ENCODE measurements at places on chromosomes 12 and 14.
A peak's percentile ranks its signal among the peaks of the same experiment; 100 is the strongest.

DNA sequence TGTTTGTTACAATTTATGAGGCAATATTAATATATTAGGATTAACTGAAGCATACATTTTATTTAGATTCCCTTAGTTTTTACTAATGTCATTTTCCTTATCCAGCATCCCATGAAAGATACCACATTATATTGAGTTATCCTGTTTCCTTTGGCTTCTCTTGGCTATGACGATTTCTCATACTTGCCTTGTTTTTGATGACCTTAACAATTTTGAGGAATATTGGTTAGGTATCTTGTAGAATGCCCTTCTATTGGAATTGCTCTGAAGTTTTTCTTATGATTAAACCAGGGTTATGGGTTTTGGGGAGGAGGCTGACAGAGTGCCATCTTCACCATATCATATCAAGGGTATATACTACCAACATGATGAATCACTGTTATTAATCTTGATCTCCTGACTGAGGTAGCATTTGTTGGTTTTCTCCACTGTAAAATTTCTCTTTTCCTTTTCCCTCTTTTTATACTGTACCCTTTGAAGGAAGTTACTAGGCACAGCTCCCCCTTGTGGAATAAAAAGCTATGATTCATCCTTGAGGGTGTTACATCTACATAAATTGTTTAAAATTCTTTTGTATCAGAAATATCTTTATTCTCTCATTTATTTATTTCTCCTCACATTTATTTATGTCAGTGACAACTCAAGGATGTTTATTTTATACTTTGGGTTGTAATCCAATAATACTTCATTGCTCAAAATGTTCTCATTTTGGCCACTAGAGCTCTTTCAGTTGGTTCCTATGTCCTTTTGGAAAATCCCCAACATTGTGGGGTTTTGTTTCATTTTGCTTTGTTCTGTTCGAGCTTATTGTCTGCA lies 239.0 kb downstream of the SLC16A7 start:
- DNase-seq, result no peak

DNA sequence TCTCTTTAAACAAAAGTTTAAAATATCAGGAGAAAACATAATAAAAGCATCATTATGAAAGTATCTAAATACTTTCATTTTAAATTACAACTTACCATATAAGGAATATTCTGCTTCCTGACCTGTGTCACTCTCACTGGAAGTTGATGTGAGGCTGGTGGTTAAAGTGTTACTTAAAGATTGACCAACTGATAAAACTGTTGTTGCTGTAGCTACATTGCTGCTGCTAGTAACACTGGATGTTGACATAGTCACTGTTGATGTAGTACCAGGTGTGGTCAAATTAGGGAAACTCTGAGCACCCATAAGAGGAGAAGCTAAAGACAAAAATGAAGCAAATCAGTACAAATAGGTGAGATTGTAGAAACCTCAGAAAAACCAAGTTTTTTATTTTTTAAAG lies 79.9 kb downstream of the HECTD1 start:
- peak; percentile 34 for DNase-seq

GRCh38 chr14:36514278-36515104 lies 5.5 kb downstream of the NKX2-1 start:
- no peak for DNase-seq

GRCh38 chr12:9363145-9363544 lies 154.9 kb upstream of the PZP start:
- no peak for DNase-seq

DNA sequence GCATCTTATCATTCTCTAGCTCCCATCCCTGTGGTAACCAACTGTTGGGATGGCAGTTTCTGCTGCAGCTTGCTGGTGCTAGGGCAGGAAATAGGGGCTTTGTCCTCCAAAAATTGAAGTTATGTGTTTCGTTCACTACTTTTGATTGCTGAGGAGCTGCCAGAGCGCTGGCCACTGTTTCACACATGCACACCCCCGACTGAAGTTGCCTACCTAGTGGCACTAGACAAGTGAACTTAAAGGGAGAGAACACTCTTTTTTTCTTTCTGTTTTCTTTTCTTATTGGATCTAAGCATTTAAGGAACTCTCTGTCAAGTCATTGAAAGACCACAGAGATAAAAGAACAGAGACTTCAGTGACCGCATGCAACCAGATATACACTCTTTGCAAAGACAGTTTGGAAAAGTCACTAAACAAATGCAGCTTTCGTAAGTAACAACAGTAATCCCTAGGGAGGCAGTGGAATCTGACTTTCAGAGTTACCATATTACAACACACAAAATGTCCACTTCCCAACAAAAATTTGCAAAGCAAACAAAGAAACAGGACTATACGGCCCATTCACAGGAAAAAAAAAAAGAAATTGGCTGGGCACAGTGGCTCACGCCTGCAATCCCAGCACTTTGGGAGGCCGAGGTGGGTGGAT lies 12.0 kb downstream of the TFCP2 start:
- no peak for DNase-seq

DNA sequence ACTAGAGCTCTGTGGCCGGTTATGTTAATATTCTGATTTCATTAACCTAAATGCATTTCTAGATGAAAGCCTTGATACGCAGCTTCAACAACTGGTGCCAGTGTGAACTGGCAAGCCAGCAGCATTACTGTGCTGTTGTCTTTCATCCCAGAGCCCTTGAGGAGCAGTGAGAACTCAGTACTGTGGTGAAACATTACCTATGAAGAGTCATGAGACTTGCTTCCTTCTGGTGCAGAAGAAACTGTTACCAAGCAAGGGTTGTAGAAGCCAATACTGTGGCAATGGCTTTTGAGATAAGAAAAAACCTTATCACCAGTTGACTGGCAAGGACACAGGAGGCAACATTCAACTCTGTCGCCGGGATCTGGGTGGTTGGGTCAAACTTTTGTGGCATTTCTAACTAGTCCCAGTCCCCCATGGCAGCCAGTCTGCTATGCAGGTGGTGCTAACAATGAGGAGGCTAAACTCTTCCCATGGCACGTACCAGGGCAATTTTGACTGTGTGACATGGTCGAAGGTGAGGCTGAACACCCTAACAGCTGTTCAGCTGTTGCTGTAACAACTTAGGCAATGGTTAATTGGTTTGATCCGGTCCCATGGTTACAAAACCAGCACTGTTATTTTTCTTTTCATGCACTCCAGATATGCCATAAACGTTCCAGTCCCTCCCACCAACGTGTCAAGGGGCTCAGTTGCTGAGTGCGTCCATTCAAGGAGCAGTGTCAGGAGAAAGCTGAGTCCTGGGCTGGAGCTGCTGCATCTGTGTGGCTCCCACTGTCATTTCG lies 12.6 kb upstream of the LGALS3 start:
- no peak for DNase-seq

DNA sequence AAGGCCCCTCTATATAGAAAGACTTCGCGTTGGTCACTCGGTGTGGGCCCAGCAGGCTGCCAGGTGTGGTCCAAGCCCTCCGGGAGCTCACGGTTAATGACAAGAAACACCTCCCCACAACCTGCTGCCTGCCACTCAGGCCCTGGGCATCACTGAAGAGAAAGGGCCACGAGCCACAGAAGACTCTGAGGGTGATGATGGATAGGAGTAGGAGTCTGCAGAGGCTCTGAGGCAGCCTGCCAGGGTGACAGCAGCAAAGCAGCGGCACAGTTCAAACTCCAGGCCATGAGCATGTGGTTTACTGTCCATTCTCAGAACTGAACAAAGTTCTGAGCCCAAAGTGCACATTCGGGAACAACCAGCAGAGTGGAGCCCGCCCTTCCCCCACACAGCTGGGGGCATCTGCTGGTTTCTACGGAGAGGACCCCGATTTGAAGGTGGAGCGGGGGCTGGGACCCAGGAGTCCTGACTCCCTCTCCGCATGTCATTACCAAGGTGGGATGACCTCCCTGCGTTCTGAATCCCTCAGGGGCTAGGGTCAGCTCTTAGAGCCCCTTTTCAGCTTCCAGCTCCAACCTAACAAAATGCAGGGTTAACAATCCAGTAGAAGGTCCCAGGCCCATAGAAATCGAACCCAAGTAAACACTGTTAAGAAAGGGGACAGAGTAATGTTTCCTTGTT lies 65.8 kb downstream of the VWF start:
- DNase-seq, result no peak

GRCh38 chr12:106315523-106315922 lies 13.0 kb downstream of the TCP11L2 start:
- no peak for DNase-seq

DNA sequence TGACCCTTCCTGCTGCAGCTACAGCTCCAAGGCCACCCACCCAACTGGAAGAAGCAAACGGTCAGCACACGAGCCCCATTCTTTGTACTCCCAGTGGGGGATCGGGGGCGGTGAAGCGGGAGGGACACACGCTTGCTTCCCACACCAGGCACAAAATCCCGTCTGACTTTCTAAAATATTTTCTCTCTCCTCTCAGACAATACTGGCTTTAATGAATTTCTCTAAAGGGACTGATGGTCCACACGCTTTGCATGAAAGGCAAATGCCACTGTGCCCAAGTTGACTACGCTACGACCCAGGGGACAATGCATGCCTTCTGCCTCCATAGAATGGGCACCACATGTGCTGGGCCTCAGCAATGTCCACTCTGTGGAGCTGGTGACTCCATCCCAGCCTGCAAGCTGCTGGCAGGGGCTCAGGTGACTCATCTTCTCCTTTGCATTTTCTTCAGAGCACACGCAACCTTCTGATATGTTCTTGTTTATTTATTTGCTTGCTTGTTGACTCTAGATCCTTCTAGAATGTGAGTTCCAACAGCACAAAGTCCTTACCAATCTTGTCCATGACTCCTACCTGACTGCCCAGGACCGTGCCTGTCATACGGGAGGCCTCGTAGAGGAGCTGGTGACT lies 15.6 kb downstream of the SYNE3 start:
- no peak for DNase-seq

DNA sequence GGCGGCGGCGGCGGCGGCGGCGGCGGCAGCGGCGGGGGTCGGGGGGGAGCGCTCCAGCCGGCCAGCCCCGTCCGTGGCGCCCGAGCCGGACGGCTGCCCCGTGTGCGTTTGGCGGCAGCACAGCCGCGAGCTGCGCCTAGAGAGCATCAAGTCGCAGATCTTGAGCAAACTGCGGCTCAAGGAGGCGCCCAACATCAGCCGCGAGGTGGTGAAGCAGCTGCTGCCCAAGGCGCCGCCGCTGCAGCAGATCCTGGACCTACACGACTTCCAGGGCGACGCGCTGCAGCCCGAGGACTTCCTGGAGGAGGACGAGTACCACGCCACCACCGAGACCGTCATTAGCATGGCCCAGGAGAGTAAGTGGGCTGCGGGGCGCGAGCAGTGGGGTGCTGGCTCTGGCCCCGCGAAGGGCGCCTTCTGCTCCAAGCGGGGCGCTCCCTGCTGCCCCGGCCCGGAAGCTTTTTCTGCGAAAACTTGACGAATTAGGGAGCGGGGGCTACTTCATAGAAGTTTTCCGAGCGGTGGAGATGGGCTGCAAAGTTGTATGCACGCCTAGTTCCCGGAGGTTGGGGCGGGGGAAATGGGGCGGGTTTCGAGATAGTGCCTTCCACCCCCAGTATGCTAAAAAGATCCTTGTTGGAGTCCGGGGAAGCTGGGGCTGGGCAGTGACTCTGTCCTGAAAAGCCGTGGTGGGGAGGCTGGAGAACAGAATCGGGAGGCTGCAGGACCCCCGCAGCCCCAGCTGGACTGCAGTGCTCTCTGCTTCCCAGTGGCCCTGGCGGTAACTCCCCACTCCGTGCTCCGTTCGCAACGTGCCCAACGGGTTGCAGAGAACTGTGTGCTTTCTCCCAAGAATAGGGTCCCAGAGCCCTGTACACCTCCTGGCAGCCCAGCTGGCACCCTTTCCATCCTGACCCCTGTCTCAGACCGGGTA lies 751 bp downstream of the GDF11 start:
- DNase-seq, result peak; percentile 54

GRCh38 chr12:105057174-105057573 lies 27.1 kb downstream of the ALDH1L2 start:
- DNase-seq, result no peak

GRCh38 chr12:576615-577110 lies 86.6 kb downstream of the NINJ2 start:
- no peak for DNase-seq

DNA sequence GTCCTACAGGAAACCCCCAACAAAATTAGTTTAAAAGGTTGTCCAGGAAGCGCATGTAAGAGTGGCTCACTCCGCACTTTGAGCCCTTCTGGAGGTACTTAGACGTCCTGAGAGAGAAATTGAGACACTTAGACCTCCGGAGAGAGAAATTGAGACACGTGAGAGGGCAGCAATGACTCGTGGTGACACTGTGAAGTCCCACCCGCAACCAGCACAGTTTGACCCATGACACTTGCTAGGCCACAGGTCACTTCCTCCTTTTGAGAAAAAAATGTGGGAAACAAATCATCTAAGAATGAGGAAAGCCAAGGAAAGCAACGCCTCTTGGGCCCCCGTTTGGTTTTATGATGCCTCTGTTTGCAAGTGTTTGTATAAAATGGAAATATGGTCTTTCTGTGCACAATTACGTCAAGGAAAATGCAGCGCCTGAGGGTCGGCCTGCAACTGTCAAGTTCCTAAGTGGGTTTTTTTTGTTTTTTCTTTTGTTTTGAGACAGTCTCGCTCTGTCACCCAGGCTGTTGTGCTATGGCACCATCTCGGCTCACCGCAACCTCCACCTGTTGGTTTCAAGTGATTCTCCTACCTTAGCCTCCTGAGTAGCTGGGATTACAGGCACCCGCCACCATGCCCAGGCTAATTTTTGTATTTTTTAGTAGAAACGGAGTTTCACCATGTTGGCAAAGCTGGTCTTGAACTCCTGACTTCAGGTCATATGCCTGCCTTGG lies 13.6 kb upstream of the CDCA4 start:
- no peak for DNase-seq

- DNase-seq, result peak; percentile 41
These were observed 28.2 kb upstream of the LRP1-AS start for GRCh38 chr12:57175428-57176138.

DNA sequence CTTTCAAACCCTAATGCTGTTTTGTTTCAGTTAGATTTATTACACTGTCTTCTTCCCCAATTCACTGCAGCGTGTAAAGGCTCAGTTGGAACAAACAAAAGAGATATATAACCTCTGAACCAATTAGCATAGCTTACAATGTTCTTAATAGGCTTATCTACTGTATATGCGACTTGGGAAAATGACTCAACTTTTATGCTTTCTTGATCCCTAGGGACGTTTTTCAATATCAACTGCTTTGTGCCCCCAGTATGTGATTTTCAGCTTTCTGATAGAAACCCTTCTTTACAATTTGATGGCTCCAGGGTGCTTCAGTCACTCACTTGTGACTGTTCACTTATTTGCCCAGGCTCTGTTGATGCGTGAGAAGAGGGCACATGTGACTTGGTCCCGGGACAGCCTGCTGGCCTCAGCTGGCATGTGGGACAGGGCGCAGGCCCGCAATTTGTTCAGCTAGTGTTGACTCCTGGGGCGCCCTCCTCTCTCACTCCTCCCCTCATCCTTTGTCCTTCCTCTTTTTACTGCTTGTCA lies 107.1 kb downstream of the TMTC2 start:
- no peak for DNase-seq

GRCh38 chr14:51576117-51576430 lies 75.6 kb upstream of the FRMD6 start:
- no peak for DNase-seq

DNA sequence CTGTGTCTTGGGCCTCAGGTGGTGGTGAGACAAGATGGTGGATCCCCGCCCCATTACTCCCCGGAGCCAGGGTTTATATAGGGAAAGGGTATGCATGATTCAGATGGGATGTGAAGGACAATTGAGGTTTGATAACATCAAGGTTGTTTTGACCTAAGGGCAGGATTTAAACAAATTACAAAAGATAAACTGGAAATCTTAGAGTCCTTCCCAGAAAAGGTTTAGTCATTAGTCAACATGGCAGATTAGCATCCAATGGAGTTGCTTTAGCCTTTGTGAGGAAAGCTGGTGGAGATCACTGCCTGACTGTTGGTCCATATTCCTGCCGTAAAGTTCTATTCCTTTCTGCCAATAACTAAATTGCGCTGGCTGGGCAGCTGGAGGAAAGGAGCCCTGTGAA lies 15.6 kb upstream of the FRMD6 start:
- no peak for DNase-seq

- no peak for DNase-seq
These were observed 20.2 kb upstream of the NXPH4 start for GRCh38 chr12:57196439-57196838.
